ENCODE measurements at places on chromosomes 16 and 17.

DNA sequence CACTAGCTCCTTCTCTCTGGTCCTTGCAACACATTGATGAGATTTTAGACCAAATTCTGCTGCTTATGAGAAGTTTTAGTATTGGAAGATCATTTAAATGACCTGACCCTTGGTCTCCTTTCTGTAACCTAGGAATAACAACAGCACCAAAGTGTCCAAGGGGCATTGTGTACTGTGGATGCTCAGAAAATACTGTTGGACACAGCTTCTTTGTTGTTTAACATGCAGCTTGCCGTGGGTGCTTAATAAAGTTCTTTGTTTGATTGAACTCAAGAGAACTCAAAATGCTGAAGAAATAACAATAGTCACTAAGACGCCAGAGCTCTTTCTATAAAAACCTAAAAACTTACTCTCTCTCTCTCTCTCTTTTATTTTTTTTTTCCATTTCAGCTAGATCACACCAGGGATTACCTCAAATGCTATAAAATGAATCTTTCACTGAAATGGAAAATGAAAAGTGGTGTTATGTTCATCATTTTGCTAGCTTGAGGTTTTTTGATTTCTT is 548.9 kb upstream of the CDH8 start:
- no peak for DNase-seq

DNA sequence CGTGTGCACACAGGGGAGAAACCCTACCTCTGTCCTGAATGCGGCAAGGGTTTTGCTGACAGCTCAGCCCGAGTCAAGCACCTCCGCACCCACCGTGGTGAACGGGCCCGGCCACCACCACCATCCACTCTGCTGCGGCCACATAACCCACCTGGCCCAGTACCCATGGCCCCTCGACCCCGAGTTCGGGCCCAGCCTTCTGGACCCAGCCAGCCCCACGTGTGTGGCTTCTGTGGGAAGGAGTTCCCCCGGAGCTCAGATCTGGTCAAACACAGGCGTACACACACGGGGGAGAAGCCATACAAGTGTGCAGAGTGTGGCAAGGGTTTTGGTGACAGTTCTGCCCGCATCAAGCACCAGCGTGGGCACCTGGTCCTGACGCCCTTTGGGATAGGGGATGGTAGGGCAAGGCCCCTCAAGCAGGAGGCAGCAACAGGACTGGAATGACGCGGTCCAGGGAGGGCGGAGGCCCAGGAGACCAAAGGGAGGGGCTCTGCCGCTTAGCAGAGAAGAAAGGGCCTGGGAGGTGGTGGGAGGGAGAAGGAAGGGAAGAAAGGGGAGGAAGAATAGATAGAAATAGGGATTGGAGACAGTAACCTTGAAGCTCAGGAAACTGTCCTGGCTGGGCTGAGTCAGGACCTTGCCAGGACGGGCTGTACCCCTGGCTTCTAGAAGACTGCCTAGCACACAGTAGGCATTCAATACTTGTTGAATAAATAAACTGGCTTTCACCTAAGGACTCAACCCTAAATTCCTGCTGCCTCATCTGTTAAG is 3.6 kb downstream of the ZNF48 start:
- DNase-seq, result no peak

GRCh38 chr17:45234641-45235415 is 13.1 kb downstream of the FMNL1 start:
- DNase-seq, result peak; percentile 41

- no peak for DNase-seq
Measured at GRCh38 chr16:2471016-2471652, at the start of gene NTN3. NTN3 (plus strand) TSS chr16:2471297; CDS start chr16:2471702, 405 bp downstream.

DNA sequence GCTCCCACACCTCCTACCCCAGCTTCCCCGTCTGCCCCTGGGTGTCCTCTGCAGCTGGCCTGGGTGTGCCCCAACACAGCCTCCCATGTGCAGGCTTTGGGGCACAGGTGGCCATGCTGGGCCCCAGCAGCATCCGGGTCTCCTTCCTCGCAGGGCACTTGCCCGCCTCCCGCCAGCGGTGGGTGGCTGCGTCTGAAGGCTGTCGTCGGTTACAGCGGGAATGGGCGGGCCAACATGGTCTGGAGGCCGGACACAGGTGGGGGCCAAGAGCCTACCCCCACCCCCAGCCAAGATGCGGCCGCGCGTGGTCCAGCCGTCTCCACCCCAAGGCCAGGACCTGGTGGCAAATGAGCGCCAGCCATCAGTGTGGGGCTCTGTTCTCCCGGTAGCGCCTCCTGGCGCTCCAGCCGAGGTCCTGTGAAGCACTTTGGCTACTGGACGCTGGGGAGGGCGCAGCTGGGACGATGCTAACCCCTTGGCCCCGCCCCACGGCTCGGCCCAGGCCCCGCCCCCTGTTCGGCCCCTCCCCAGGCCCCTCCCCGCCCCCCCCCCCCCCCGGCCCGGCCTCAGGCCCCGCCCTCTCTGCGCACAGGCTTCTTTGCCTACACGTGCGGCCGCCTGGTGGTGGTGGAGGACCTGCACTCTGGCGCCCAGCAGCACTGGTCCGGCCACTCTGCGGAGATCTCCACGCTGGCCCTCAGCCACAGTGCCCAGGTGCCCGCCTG is 7.3 kb upstream of the RHOT2 start:
- peak; percentile 57 for DNase-seq

- no peak for DNase-seq
Measured at GRCh38 chr17:15958484-15958854, 13.5 kb downstream of the ADORA2B start.

GRCh38 chr17:17375841-17376240 is 72.7 kb downstream of the NT5M start:
- DNase-seq, result no peak

GRCh38 chr16:89314357-89314756 is 96.9 kb downstream of the ZNF778 start:
- no peak for DNase-seq

DNA sequence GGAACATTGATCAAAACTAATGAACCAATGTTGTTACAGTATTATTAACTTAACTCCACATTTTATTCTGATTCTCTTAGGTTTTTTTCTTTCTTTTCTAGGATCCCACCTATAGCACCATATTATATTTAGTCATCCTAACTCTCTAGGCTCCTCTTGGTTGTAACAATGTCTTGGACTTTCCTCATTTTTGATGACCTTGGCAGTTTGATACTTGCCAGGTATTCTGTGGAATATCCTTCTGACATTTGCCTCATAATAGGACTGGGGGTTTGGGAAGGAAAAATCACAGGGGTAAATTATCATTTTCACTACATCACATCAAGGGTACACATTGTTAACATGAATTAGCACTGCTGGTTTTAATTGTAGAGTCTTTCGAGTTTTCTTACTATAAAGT is 851.6 kb upstream of the SOX9 start:
- no peak for DNase-seq

- DNase-seq, result no peak
Measured at GRCh38 chr16:10136916-10137315, 45.3 kb downstream of the GRIN2A start.
